Tibial nerve (tissue), 4 donors: ENCODE measurements at places on chromosomes 1 and 21.

DNA sequence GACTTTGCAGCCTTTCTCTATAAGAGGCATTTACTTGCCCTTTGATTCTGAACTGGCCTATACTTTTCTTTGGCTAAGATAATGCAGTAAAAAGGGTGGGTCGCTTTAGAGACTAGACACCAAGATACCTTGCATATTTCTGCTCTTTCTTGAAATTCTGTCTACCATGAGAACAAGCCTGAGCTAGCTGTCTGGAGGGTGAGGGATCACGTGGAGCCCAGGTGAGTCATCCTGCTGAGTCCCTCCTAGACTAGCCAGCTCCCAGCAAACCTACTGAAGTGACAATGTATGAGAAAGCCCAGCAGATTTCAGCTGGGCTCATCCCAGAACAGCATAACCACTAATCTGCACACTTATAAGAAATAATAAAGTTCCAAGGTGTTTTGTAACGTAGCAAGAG lies 408.0 kb upstream of the KAZN start:
- DNase-seq, result no peak
- H3K27ac ChIP-seq, result no peak overlapping the region
- H3K36me3 ChIP-seq, result no peaks in the 10 kb centered on the region
- no peaks in the 10 kb centered on the region for H3K4me1 ChIP-seq
- H3K27me3 ChIP-seq, result no peaks in the 10 kb centered on the region

- H3K36me3 ChIP-seq, result no peaks in the 10 kb centered on the region
- H3K27ac ChIP-seq, result no peak overlapping the region
- H3K27me3 ChIP-seq, result no peaks in the 10 kb centered on the region
- H3K4me1 ChIP-seq, result no peaks in the 10 kb centered on the region
- no peak for DNase-seq
These were observed 37.2 kb upstream of the TSPAN2 start for GRCh38 chr1:115126516-115126915.

DNA sequence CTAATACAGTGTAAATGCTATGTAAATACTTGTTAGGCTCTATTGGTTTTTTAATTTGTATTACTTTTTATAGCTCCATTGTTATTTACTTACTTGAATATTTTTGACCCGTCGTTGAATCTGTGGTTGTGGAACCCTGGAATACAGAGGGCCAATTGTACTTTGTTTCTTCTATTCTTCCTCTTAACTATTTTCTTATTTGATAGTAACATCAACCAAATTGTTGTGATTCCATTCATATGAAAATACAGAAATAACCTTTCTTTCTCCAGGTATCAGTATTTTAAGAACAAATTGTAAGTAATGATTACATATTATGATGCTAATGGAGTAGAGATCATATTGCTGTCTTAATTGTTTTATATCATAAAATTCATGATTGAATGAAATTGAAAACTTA lies 73.7 kb downstream of the FNBP1L start:
- no peak overlapping the region for H3K4me3 ChIP-seq
- H3K4me1 ChIP-seq, result no peaks in the 10 kb centered on the region
- H3K36me3 ChIP-seq, result no peaks in the 10 kb centered on the region

DNA sequence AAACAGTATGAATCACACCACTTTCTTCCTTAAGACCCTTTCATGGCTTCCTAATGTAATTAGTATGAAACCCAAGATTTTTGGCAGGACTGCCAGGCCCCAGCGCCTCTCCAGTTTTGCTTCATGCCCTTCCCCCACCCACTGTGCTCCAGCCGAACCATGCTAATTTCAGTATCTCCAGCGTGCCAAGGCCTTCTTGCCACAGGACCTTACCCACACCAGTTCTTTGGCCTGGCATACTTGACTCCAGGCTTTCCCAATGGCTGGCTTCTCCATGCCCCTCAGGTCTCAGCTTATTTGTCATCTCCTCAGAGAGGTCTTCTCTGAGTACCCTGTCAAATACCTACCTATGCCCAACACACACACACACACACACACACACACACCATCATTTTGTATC lies 38.5 kb downstream of the ACP6 start:
- H3K4me1 ChIP-seq, result no peaks in the 10 kb centered on the region
- no peaks in the 10 kb centered on the region for H3K36me3 ChIP-seq
- no peaks in the 10 kb centered on the region for H3K27me3 ChIP-seq
- H3K27ac ChIP-seq, result no peak overlapping the region
- no peak overlapping the region for H3K4me3 ChIP-seq

GRCh38 chr1:151370211-151370911 lies 2.1 kb downstream of the SELENBP1 start:
- no peak overlapping the region for H3K4me3 ChIP-seq
- no peaks in the 10 kb centered on the region for H3K4me1 ChIP-seq
- H3K27ac ChIP-seq, result peak overlapping the region; percentile 80

GRCh38 chr1:173042806-173043205 lies 7.9 kb downstream of the TNFSF18 start:
- no peak for DNase-seq
- H3K36me3 ChIP-seq, result no peaks in the 10 kb centered on the region
- no peaks in the 10 kb centered on the region for H3K4me1 ChIP-seq
- no peak overlapping the region for H3K27ac ChIP-seq
- no peaks in the 10 kb centered on the region for H3K27me3 ChIP-seq

- H3K4me3 ChIP-seq, result no peak overlapping the region
- DNase-seq, result no peak
- no peaks in the 10 kb centered on the region for H3K4me1 ChIP-seq
- H3K36me3 ChIP-seq, result no peaks in the 10 kb centered on the region
- no peak overlapping the region for H3K27ac ChIP-seq
- no peaks in the 10 kb centered on the region for H3K27me3 ChIP-seq
These were observed 25.8 kb upstream of the TRIM45 start for GRCh38 chr1:117147341-117147831.

- H3K27me3 ChIP-seq, result no peaks in the 10 kb centered on the region
- DNase-seq, result no peak
- H3K27ac ChIP-seq, result no peak overlapping the region
- H3K4me1 ChIP-seq, result no peaks in the 10 kb centered on the region
- no peaks in the 10 kb centered on the region for H3K36me3 ChIP-seq
These were observed 15.7 kb downstream of the TM2D1 start for GRCh38 chr1:61708953-61709907.

- peak overlapping the region; percentile 60 for H3K27ac ChIP-seq
- H3K4me1 ChIP-seq, result peaks cover 5% of the 10 kb centered on the region
- peak; percentile 28 for DNase-seq
These were observed 51.1 kb upstream of the IL12RB2 start for GRCh38 chr1:67256291-67257172.

DNA sequence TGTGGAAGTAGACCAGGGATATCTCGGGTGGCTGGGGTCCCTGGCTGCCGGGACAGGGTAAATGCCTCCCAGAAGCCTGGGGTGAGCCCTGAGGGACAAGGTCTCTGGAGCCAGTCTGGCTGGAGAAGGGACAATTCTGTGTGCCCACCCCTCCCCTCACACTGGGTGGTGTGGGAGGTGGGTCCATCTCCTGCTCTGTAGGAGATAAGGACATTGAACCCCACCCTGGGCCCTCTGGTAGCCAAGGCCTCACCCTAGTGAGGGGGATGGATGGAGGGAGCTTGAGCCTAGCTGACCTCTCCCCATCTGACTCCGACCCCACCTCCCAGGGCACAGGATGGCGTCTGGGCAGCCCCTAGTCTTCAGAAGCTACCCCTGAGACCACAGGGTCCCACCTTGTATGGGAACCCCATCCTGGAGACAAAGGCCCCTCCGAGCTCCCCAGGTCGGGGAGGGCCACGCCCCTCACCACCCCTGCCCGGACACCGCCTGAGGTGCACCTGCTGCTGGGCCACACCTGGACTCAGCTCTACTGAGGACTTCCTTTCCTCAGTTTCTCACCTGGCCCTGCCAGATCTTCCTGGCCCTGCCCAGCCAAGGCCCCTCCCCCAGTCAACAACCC lies 4.3 kb downstream of the AGRN start:
- H3K27ac ChIP-seq, result peak overlapping the region; percentile 52
- no peaks in the 10 kb centered on the region for H3K27me3 ChIP-seq
- H3K4me1 ChIP-seq, result peaks cover 22% of the 10 kb centered on the region
- no peak for DNase-seq

- H3K27ac ChIP-seq, result no peak overlapping the region
- H3K27me3 ChIP-seq, result no peaks in the 10 kb centered on the region
- no peaks in the 10 kb centered on the region for H3K36me3 ChIP-seq
- no peak overlapping the region for H3K4me3 ChIP-seq
These were observed 17.1 kb downstream of the TEX35 start for GRCh38 chr1:178530037-178530402.

DNA sequence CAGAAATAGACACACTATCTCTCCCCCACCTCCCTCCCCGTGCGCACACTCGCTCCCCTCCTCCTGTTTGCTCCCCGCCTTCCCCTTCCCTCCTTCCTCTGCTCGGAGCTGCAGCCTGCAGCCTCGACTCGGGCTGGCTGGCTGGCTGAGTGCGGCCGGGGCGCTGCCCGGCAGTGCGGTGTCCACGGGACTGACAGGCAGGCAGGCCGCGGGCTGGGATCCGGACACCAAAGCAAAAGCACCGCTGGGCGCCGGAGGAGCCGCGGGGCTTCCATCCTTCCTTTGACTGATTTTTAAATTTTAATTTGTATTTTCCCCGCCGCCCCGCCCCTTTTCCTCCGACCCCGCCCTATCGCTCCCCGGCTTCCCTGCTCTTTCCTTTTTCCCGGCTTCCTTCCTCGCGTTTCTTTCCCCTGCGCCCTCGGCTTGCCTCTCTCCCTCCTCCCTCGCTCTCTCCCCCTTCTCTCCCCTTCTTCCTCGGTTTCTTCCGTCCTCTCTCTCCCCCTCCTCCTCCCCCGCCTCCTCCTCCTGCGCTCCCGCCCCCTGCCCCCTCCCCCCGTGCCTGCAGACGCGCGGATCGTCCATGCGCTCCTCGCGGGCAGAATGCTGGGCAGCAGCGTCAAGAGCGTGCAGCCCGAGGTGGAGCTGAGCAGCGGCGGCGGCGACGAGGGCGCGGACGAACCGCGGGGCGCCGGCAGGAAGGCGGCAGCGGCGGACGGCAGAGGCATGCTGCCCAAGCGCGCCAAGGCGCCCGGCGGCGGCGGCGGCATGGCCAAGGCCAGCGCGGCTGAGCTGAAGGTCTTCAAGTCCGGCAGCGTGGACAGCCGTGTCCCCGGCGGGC lies 109.4 kb downstream of the NAV1 start:
- H3K27me3 ChIP-seq, result no peaks in the 10 kb centered on the region
- H3K4me1 ChIP-seq, result peaks cover 43% of the 10 kb centered on the region
- peak overlapping the region; percentile 39 for H3K4me3 ChIP-seq

- H3K27me3 ChIP-seq, result no peaks in the 10 kb centered on the region
- no peak overlapping the region for H3K4me3 ChIP-seq
- H3K36me3 ChIP-seq, result peaks cover 8% of the 10 kb centered on the region
- H3K4me1 ChIP-seq, result no peaks in the 10 kb centered on the region
- H3K27ac ChIP-seq, result no peak overlapping the region
These were observed 65.1 kb downstream of the CLSTN1 start for GRCh38 chr1:9758559-9759121.

DNA sequence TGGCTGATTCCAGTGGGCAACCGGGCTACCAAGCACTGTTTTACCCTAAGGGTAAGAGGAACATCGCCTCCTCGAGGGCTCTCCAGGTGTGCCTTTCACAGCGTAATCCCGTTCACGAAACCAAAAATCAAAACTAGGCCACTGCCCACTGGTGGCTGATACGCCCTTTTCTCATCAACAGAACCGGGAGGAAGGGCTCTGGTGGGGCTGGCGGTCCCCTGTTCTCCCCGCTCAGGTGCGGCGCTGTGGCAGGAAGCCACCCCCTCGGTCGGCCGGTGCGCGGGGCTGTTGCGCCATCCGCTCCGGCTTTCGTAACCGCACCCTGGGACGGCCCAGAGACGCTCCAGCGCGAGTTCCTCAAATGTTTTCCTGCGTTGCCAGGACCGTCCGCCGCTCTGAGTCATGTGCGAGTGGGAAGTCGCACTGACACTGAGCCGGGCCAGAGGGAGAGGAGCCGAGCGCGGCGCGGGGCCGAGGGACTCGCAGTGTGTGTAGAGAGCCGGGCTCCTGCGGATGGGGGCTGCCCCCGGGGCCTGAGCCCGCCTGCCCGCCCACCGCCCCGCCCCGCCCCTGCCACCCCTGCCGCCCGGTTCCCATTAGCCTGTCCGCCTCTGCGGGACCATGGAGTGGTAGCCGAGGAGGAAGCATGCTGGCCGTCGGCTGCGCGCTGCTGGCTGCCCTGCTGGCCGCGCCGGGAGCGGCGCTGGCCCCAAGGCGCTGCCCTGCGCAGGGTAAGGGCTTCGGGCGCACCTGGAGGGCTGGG lies at the start of gene IL6R:
IL6R (plus strand) TSS at position 360 of the 763 bp plus-strand sequence; CDS start at position 647, 287 bp downstream.
- H3K27ac ChIP-seq, result peak within 1 kb of the TSS; percentile 91
- peaks cover 36% of the 10 kb centered on the region for H3K4me1 ChIP-seq
- peak within 1 kb of the TSS; percentile 78 for H3K4me3 ChIP-seq
- peak; percentile 90 for DNase-seq

GRCh38 chr1:235831148-235831547 lies 35.6 kb downstream of the LYST start:
- no peak for DNase-seq
- H3K4me1 ChIP-seq, result peaks cover 4% of the 10 kb centered on the region
- no peaks in the 10 kb centered on the region for H3K27me3 ChIP-seq
- no peaks in the 10 kb centered on the region for H3K36me3 ChIP-seq
- no peak overlapping the region for H3K4me3 ChIP-seq
- H3K27ac ChIP-seq, result no peak overlapping the region

- H3K4me1 ChIP-seq, result no peaks in the 10 kb centered on the region
- no peaks in the 10 kb centered on the region for H3K27me3 ChIP-seq
- no peaks in the 10 kb centered on the region for H3K36me3 ChIP-seq
- H3K4me3 ChIP-seq, result no peak overlapping the region
These were observed 28.9 kb upstream of the GPR137B start for GRCh38 chr1:236113324-236114032.

GRCh38 chr1:9538669-9539164 lies 548 bp upstream of the SLC25A33 start:
- H3K4me3 ChIP-seq, result no peak overlapping the region
- no peak for DNase-seq
- no peaks in the 10 kb centered on the region for H3K36me3 ChIP-seq

GRCh38 chr1:101075926-101076325 lies 50.3 kb upstream of the DPH5 start:
- no peaks in the 10 kb centered on the region for H3K36me3 ChIP-seq
- H3K27ac ChIP-seq, result no peak overlapping the region
- no peaks in the 10 kb centered on the region for H3K4me1 ChIP-seq
- no peaks in the 10 kb centered on the region for H3K27me3 ChIP-seq
- no peak for DNase-seq

GRCh38 chr1:9211291-9211811 lies 23.2 kb upstream of the H6PD start:
- no peak overlapping the region for H3K4me3 ChIP-seq
- DNase-seq, result no peak
- no peaks in the 10 kb centered on the region for H3K36me3 ChIP-seq
- H3K27me3 ChIP-seq, result no peaks in the 10 kb centered on the region
- no peak overlapping the region for H3K27ac ChIP-seq
- no peaks in the 10 kb centered on the region for H3K4me1 ChIP-seq
